ENCODE measurements at places on chromosomes 7 and 10.
A peak's percentile ranks its signal among the peaks of the same experiment; 100 is the strongest.

DNA sequence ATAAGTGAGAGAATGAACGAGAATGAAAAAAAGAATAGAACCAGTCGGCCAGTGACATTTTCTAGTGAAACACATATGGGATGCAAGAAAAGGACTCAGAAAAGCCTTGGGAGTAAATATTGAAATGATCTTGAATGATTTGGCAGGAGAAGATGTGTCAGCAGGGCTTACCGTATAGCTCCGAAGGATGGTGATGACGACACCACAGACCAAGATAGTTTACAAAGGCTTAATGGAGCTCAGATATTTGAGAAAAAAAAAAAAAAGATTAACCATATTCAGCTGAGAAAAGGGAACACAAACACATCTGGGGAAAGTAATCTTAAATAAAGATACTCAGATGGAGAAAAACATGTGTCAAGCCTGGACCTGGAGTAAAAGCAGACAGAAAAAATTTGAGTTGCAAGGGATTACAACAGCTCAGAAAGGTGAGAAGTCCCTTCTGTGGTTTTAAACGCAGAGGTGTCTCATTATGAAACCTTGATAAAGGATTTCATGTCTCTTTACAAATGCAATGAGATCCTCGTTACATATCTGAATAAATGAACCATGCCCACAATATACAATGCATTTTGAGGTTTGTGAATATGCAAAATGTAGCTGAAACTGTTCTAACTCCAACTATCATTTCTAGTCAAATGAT lies 36.0 kb downstream of the DNAJB9 start:
- no peak for DNase-seq

DNA sequence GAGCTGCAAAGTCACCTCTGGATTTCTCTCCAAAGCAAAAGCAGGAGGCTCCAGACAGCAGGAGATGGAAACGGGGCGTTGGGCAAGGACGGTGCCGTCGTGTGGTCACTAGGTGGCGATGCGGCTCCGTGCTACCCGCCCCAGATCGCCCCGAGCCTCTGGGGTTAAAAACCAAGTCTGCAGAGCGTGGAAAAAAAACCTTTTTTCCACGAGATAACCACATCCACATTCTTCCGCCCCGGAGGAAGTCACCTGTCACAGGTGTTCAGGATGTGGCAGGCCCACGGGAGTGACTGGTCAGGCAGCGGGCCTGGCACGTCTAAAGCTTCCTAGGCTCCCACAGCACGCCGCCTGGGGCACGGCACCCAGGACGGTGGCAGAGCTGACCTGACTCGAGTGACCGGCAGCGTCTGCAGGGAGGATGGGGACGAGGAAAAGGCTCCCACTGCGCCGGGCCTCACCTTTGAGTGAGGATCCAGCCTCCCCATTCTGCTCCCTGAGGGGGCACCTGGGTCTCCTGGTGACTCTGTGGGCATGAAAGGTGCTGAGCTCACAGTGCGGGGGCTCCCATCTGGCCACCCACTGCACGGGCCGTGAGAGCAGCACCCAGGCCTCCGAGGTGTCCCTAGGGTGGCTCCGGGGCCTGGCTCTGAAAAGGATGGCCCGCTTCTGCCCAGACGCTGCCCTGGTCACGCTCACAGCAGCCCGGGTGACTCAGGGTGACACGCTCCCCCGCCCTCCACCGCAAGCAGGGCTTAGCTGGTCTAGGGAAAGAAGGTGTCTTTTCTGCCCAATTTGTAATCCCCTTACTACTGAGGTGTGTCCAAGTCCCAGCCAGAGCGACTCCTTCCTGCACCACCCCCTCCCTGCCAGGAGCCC lies 71.3 kb upstream of the TNRC18 start:
- DNase-seq = peak; percentile 57

DNA sequence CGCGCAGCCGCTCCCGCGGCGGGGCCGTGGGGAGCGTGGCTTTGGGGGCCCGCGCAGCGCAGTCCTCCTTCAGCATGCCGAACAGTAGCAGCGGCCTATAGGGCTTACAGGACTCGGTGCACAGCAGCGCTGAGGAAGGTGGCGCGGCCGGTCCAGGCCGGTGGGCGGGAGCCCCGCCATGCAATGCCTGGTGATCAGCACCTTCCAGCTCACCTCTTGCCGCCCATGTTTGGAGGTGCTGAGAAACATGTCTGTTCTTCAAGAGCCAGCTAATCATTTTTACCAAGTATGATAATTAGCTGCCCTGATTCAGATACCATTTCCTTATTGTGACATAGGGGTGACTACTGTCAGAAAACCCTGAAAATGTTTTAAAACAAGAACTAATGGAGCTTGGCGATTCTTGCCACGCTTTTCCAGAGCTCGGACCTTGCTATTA lies 33.5 kb upstream of the SFTPD start:
- no peak for DNase-seq

- DNase-seq = no peak
Observed at GRCh38 chr10:127918572-127918971, 11.7 kb downstream of the PTPRE start.

DNA sequence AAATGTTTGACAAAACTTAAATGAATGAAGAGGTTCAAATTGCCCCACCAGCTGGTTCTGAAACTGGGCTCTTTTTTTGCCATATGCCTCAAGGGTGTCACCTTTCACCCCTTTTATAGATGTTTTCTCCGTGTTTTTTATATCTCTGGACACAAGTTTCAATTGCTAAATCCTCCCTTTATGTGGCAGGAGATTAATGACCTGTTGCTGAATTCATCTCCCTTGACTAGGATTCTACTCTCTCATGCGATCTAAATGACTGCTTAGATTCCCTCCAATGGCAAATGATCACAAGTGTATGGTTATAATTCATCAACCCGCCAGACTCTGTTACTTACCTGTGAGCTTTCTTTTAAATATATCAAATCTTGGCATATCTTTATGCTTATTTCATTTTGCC lies 677.0 kb upstream of the POT1 start:
- DNase-seq = no peak

GRCh38 chr10:132990684-132991545 lies 48.5 kb upstream of the CFAP46 start:
- no peak for DNase-seq

- no peak for DNase-seq
Observed at GRCh38 chr10:51960494-51960895, 261.1 kb upstream of the CSTF2T start.

GRCh38 chr7:3138997-3139396 lies 95.3 kb upstream of the CARD11 start:
- DNase-seq = no peak

- no peak for DNase-seq
Observed at GRCh38 chr7:133556553-133556952, 303.7 kb downstream of the EXOC4 start.

DNA sequence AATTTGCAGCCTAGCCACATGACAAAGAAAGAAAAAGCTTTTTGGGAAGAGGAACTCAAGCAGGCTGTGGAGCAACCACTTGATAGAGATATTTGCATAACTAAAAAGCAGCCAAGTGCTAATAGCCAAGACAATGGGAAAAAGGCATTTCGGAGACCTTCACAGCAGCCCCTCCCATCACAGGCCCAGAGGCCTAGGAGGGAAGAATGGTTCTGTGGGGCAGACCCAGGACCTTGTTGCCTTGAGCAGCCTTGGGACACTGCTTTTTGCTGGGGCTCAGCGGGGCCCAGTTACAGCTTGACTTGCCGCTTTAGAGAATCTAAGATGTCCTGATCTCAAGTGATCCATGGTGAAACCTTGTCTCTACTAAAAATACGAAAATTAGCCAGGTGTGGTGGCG lies 38.5 kb downstream of the FAM149B1 start:
- no peak for DNase-seq

GRCh38 chr7:154623399-154623798 lies 379.5 kb downstream of the PAXIP1 start:
- DNase-seq = no peak

DNA sequence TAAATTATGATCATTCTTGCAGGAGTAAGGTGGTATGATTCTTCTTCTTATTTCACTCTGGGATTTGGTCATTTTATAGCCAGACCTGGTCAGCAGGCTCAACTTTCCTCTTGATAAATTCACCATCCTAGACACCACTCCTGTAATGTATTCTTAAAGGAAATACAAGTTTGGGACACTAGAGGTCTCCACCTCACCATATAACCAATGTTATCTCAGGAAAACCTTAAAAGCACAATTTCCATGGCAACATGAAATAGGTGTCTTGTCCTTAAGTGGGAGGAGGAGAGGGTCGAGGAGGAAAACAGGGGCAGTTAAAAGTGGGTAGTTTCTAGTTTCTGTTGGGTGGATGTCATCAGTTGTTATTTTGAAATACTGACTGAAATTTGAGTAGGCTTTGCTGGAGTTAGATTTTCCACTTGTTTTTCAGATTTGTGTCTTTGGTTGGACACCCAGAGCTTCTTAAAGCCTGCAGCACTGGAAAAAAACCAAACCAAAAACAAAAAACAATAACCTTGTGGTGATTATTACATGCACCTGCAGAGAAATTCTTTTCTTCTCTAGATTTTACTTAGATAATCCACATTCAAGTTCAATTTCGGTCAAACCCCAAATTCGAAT lies 163.1 kb downstream of the PRKCQ start:
- DNase-seq = no peak

GRCh38 chr7:143878884-143879283 lies 23.1 kb downstream of the TCAF1 start:
- DNase-seq = no peak

DNA sequence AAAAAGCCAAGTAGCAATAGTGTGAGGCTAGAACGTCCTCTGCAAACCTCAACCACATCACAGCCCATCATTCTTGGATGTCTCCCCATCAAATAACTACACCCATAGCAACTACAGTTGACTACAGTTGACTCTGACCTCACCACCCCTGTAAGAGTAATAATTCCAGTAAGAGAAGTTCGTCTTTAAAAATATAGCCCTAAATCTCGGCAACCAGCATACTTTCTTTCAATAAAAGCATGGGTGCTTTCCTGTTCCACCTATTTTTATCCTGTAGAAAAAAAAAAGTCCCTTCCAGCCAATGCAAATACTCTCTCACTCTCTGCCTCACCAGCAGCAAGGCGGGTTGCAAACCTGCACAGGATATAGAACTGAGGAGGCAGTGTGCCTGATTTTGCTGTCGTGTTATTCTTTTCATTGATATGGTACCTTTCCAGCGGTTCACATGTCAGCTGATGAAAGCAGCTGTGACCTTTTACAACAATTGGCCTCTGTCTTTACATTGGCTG lies 187.5 kb upstream of the NFE2L3 start:
- no peak for DNase-seq

GRCh38 chr7:155808549-155809331 lies 3.5 kb downstream of the SHH start:
- DNase-seq = no peak

GRCh38 chr10:1847361-1847760 lies 110.0 kb upstream of the ADARB2 start:
- no peak for DNase-seq

GRCh38 chr7:2823130-2823529 lies 21.0 kb downstream of the GNA12 start:
- DNase-seq = no peak

GRCh38 chr7:151244196-151244840 lies 4.2 kb downstream of the SMARCD3 start:
- peak; percentile 28 for DNase-seq

GRCh38 chr10:89307269-89307577 lies 5.4 kb downstream of the IFIT2 start:
- no peak for DNase-seq

DNA sequence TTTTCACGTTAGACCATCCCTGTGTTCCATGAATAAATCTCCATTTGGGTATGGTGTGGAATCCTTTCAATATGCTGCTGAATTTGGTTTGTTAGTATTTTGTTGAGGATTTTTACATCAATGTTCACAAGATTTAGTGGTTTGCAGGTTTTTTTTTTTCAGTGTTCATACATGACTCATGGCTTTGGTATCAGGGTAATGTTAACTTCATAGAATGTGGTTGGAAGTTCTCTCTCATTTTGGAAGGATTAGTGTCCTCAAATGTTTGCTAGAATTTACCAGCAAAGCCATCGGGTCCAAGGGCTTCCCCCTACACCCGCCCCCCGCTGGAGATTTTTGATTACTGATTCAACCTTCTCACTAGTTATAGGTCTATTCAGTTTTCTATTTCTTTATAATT lies 398.0 kb downstream of the NXPH1 start:
- no peak for DNase-seq

- DNase-seq = no peak
Observed at GRCh38 chr10:73774637-73775036, 7.2 kb upstream of the CHCHD1 start.

DNA sequence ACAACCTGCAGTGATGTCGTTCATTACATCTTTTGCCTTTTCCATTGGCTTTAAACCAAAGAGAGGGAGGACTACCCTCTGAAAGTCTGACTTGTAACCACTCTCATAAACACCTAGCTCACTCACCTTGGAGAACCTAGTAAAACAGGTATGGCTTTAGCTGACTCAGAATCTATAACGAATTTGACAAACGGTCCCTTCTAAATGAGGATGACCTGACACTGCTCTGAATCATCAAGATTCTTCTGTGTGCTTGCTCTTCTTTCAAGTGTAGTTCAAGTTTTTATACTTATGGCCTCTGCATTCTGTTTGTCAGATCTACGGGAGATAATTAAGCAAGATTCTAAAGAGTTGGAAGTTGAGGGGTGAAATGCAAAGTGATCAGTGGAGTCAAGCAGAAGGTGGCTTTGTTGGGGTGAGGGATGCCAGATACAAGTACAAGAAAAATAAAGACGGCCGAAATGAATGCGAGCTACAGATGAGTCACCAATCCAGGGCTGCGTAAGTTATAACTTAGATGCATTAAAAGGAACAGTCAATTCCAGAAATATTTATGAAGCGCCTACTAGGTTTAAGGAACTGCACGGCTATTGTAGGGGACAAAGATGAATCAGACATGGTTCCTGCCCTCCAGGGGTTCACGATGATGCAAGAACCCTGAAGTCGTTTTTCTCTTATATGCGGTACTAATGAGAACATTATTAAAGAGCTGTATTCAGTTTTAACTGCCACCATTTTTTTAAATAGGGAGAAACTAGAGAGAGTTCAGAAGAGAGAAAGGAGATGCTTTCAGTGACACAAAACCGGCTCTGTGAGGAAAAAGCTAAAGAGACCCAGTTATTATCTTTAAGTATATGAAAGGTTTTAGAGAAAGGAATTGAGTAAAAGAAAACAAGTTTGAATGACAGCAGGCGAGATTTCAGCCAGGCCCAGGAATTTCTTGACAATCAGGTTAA lies 6.5 kb downstream of the HIPK2 start:
- DNase-seq = no peak

DNA sequence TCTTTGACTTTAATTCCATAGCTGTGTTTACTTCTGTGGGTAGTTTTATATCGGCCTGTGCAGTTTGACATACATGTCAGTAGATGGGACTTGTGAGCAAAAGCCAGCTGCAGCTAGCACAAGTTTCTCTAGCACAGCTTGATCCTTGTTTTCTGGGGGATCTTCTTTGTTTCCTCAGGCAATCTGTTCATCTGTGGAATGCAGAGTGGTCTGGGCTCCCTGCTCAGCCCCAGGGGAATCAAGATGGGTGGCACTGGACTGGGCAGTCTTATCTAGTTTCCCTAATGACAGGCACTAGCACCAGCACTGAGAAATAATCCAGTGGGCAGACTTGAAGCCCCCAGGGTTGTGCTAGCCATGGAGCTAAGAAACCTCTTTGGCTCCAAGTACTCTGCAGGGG lies 40.8 kb downstream of the CYP2C19 start:
- no peak for DNase-seq

DNA sequence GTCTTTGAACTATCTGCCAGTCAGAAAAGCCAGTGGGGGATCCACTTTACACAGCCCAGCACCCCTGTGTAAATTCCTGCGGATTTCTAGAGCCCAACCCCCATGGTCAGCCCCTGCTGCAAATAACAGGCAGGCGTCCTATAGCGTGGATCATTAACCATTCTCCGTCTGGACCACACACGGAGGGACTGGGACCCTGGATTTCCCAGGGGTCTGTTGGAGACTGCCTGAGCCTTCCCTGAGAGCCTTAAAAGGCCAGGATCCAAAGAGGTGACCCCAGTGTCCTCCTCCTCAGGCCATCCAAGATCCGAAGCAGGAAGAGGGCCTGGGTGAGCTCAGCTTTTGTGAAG lies 11.2 kb upstream of the GRID1 start:
- DNase-seq = no peak
